ENCODE measurements at places on chromosomes 4 and X.

- no peak for DNase-seq
Observed at GRCh38 chrX:147875866-147876596, 35.7 kb upstream of the FMR1 start.

GRCh38 chr4:115361781-115362180 lies 248.4 kb upstream of the NDST4 start:
- no peak for DNase-seq

DNA sequence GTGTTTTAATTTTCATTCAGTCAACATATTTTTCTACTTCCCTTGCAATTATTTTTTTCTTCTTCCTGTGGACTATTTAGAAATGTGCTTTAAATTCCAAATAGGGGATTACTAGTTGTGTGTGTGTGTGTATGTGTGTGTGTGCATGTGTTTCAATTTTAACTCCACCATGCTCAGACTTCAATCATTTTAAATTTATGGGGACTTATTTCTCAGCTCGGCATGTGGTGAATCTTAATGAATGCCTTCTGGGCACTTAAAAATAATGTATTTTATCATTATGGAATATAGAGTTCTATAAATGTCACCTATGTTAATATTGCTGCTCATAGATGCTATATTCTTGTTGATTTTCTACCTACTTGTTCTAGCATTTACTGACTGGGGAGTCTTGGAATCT lies 465.6 kb upstream of the PRKX start:
- no peak for DNase-seq

DNA sequence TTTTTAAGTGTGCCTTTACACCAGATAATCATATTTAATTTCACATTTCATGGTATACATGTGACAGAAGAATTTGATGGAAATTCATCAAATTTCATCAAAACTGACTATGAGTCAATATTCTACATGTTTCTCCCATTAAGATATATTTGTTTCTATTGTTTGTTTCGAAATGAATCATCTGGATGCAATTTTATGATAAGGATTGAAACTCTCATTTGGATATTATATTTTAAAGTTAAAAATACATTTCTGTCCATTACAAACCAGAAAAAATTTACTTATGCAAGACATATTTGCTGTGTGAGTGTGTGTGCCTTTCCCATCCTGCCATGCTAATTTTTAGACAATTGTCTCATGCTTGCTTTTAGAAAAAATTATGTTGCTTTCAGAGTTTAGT lies 52.2 kb downstream of the SULT1B1 start:
- DNase-seq = no peak

Measured in C1 segment of cervical spinal cord (tissue), 14 donors.